ENCODE measurements at places on chromosomes 6 and 20.
A peak's percentile ranks its signal among the peaks of the same experiment; 100 is the strongest.

DNA sequence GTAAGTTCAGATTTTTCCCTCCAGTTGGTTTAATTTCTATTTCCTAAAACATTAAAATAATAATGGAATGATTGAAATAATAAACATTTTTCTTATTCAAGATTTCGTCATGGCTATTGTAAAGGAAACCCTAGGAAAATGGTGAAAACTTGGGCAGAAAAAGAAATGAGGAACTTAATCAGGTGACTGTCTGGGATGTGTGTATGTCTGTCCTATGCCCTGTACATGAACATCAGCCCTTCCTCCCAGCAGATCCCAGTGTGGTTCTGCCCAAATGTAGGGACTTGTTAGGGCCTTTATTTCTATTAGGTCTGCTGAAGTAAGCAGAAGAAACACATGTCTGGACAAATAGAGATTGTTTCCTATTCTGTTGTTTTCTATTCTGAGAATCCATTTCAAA, 13.1 kb downstream of the RIOK1 start:
- no peak for DNase-seq
- H3K36me3 ChIP-seq: peaks cover 55% of the 10 kb centered on the region
- no peak overlapping the region for H3K27ac ChIP-seq

DNA sequence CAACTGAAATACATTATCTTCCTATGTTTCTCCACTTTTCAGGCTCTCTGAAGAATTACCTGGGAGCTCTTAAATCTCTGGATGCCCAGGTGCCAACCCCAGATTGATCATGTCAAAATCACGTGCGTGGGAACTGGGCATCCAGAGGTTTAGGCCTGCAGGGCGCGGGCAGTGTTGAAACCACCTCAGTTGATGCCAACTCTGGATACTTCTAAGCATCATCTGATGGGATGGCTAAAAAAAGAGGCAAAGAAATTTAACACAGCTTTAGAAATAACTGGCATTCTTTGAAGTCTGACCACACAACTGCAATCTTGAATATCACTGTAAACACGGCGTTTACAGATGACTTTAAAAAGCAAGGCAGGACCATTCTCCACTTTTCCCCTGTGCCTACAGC, 41.9 kb downstream of the PTGIS start:
- no peak for DNase-seq
- no peak overlapping the region for H3K27ac ChIP-seq
- no peak overlapping the region for H3K4me3 ChIP-seq
- peaks cover 23% of the 10 kb centered on the region for H3K27me3 ChIP-seq
- H3K4me1 ChIP-seq: no peaks in the 10 kb centered on the region

- H3K4me3 ChIP-seq: no peak overlapping the region
- no peak overlapping the region for H3K27ac ChIP-seq
- H3K4me1 ChIP-seq: peaks cover 2% of the 10 kb centered on the region
- DNase-seq: no peak
- H3K36me3 ChIP-seq: no peaks in the 10 kb centered on the region
Measured at GRCh38 chr6:154457881-154458284, 52.6 kb downstream of the CNKSR3 start.

DNA sequence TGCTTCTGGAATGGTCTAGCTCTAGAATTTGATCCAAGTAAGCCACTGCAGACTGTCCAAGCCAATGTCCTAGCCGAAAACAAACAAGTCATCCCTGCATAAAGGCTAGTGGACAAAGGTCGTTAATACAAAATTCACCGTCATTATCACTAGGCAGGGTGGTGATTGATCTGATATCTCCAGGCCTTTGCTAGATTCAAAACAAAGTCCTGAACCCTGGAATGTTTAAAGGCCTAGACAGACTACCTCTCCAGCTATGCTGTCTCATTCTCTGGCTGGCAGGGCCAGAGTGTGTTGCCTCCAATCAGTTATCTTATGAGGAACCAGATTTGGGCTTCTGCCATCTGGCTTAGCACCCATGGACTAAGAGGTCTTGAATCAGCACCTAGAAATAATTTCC, 38.3 kb downstream of the MAP7 start:
- peaks cover 8% of the 10 kb centered on the region for H3K27me3 ChIP-seq
- H3K27ac ChIP-seq: no peak overlapping the region
- no peaks in the 10 kb centered on the region for H3K36me3 ChIP-seq
- peaks cover 21% of the 10 kb centered on the region for H3K4me1 ChIP-seq

DNA sequence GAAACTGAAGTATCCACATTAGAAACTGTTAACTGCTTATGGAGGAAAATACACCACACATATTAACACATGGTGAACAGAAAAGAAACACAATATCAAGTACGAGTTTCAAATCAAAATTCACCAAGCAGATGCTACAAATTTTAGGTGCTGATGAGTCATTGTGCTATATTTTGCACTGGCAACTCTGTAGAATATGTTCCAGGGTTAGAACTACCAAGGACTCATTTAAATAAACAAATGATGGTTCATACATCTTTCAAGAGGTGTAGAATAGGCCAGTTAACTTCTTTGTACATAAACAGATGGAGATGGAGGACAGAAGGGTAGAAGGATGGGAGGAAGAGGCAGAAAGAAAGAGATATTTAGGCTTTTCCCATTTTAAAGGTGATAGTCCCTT, 184.9 kb downstream of the ARHGAP18 start:
- peaks cover 6% of the 10 kb centered on the region for H3K4me1 ChIP-seq
- no peaks in the 10 kb centered on the region for H3K27me3 ChIP-seq
- H3K27ac ChIP-seq: no peak overlapping the region
- H3K4me3 ChIP-seq: no peak overlapping the region
- H3K36me3 ChIP-seq: no peaks in the 10 kb centered on the region
- no peak for DNase-seq

- no peaks in the 10 kb centered on the region for H3K27me3 ChIP-seq
- H3K27ac ChIP-seq: no peak overlapping the region
- no peak overlapping the region for H3K4me3 ChIP-seq
- no peaks in the 10 kb centered on the region for H3K36me3 ChIP-seq
Measured at GRCh38 chr6:150713487-150713886, 113.8 kb downstream of the PLEKHG1 start.

DNA sequence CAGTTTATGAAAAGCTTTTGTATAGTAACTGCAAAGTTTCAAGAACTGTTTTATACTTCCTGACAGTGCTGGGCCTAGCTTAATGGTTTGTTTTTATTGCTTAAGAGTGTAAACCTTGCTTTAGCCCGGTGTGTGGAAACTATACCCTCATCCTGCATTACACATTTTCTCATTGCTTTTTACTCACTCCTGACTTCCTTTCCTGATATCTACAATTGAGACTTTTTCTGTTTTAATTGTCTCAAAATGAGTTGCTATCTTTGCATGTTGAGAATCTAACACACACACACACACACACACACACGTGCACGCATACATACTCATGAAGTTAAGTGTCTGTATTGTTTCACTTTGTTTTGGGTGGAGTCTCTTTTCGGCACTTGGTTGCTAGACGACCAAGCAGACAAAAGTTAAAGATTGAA, 16.7 kb downstream of the BMP2 start:
- H3K4me1 ChIP-seq: no peaks in the 10 kb centered on the region
- H3K27me3 ChIP-seq: no peaks in the 10 kb centered on the region
- H3K27ac ChIP-seq: no peak overlapping the region
- no peak overlapping the region for H3K4me3 ChIP-seq
- no peak for DNase-seq

DNA sequence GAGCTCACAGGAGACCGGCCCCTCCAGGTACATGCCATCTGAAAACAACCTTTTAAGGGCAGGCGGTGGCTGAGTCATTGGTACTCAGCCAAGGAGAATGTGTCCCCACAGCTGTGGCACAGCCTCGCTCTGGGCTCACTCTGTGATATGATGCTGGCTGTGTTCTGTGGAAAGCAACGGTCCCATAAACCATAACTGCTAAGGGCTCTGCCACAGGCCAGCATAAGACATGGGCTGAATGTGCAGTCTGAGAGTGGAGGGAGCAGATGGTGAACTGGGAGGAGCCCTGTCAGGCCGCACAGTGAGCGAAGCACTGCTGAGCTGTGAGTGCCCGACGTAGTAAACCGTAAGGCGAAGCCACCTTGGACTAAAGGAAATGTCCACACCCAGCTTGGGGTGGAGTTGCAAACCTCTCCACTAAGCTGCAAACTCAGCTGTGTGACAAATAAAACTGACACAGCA, 375.8 kb downstream of the THBS2 start:
- no peaks in the 10 kb centered on the region for H3K4me1 ChIP-seq
- H3K4me3 ChIP-seq: no peak overlapping the region
- no peak overlapping the region for H3K27ac ChIP-seq
- H3K36me3 ChIP-seq: no peaks in the 10 kb centered on the region
- H3K27me3 ChIP-seq: peaks cover 7% of the 10 kb centered on the region

- DNase-seq: no peak
- H3K4me3 ChIP-seq: no peak overlapping the region
- H3K27me3 ChIP-seq: no peaks in the 10 kb centered on the region
- no peaks in the 10 kb centered on the region for H3K36me3 ChIP-seq
Measured at GRCh38 chr6:79570129-79571029, 33.1 kb upstream of the LCA5 start.

GRCh38 chr6:118886641-118887040, 7.3 kb upstream of the ASF1A start:
- no peaks in the 10 kb centered on the region for H3K27me3 ChIP-seq
- no peak overlapping the region for H3K27ac ChIP-seq
- peaks cover 28% of the 10 kb centered on the region for H3K36me3 ChIP-seq

DNA sequence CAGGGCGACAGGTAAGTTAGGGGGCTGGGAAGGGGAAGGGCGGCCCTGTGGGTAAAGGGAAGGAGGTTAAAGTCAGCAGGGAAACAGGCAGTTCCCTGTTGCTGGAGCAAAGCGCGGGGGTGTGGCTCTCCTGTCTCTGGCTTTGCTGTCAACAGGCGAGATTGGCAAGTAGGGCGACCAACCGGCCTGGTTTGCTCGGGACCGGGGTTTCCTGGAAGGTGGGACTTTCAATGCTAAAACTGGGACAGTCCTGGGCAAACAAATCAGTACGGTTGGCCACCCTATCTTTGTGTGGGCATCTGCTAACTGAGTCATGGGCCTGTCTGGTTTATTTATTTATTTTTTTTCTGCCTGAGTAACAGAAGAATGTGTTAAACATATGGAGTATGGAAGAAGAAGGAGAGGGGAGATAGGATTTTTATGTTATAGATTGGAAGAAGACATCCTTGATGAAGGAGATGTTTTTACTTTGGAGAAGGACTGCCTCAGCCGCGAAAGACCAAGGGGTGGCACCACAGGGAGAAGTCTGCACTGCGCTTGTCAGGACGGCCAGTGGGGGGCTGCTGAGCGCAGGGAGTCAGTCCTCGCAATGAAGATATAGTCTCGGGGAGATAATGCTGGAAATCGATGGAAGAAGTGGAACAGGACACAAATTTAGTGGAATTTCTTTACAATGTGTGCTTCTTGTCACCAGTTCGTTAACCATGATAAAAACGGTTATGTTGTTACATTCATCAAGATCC, 43.4 kb upstream of the ESR1 start:
- peaks cover 4% of the 10 kb centered on the region for H3K27me3 ChIP-seq
- no peaks in the 10 kb centered on the region for H3K36me3 ChIP-seq
- peak overlapping the region; percentile 20 for H3K4me3 ChIP-seq
- peaks cover 10% of the 10 kb centered on the region for H3K4me1 ChIP-seq

All from activated CD8-positive, alpha-beta T cell treated with anti-CD3 and anti-CD28 coated beads for 36 hours (primary cell).